ENCODE measurements at places on chromosomes 4 and X.

DNA sequence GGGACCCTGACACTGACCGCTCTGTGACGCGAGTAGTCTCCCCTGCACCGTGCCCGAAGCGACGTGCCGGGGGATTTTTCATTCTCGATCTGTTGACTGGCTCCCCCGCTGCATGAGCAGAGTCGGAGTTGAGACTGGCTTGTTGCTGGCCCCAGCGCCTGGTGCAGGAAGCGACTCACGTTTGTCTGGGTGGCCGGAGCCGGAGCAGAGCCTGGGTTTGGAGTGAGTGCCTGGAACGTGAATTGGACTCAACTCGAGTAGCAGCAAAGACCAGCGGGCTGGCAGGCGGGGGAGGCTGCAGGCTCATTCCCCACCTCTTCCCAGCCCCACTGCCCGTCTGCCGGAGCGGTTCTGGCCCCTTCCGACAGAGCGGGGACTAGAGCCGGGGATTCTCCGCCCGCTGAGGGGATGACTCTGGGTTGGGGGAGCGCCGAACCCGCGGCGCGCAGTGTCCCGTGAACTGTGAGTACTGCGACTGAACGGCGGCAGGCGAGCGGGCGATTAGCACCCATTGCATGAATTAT, 554 bp downstream of the PCDH7 start:
- DNase-seq, result peak; percentile 29

- DNase-seq, result peak; percentile 62
Observed at GRCh38 chrX:15908603-15909290, 54.1 kb upstream of the AP1S2 start.

- no peak for DNase-seq
Observed at GRCh38 chrX:2600564-2600963, 90.5 kb upstream of the CD99 start.

DNA sequence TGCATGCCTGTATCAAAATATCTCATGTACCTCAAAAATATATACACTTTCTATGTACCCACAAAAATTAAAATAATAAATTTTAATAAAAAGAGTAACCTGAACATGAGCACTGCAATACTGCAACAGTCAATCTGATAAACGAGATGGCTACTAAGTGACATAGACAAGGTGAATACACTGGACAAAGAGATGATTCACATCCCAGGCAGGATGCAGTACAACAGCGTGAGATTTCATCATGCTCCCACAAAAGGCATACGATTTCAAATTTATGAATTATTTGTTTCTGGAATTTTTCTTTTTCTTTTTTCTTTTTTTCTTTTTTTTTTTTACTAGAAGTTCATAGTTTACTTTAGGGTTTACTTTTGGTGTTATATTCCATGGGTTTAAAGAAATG, 12.2 kb upstream of the FGF16 start:
- no peak for DNase-seq

DNA sequence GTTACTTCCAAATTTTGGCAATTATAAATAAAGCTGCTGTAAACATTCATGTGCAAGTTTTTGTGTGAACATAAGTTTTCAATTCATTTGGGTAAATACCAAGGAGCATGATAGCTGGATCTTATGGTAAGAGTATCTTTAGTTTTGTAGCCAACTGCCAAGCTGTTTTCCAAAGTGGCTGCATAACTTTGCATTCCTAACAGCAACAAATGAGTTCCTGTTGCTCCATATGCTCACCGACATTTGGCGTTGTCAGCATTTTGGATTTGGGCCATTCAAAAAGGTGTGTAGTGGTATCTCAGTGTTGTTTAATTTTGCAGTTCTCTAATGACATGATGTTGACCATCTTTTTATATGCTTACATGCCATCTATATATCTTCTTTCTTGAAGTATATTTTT, 208.5 kb downstream of the INPP4B start:
- no peak for DNase-seq

Measured in globus pallidus (tissue), 1 donor.